ENCODE measurements at places on chromosomes 7 and 10.

DNA sequence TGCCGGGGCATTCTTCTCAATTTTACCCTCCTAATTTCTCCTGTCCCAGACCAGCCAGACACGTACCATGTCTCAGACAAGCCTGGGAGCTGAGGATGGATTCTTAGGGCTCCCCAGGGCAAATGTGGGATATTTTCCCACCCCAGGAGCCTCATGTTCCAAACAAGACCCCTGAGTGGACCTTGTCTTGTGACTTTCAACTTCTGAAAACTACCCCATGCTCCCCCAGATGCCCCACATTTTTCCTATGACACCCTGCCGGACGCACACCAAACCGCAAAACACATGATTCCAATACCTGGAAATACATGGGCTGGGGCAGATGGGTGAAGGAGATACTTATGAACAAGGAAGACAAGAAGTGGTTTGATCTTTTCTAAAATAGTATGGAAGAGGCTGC lies 874 bp downstream of the GIMAP5 start:
- DNase-seq, result no peak

GRCh38 chr10:133067149-133068105 lies 20.3 kb upstream of the ADGRA1 start:
- DNase-seq, result no peak

- DNase-seq, result no peak
Observed at GRCh38 chr10:31272841-31273240, 46.2 kb upstream of the ZEB1 start.

DNA sequence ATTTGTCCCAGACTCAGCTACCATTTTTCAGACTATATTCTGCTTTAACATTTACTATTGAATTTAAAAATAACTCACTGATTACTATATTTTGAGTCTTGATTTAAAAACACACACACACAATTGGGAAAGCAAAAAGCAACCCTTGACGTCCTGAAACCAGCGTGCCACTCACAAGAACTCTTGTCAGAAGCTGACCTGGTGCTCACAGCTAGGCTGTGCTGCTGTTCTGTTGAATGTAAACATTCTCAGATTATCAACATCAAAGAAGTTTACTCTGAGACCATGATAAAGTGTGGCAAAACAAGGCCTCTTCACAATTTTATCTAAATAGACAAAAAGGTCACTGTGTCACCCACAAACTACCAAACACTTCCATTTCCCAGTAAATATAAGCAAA lies 62.6 kb upstream of the CACNA2D1 start:
- no peak for DNase-seq

- DNase-seq, result peak; percentile 33
Observed at GRCh38 chr7:35691827-35692307, 3.1 kb downstream of the HERPUD2 start.

GRCh38 chr10:75115137-75115536 lies 3.7 kb downstream of the SAMD8 start:
- no peak for DNase-seq

DNA sequence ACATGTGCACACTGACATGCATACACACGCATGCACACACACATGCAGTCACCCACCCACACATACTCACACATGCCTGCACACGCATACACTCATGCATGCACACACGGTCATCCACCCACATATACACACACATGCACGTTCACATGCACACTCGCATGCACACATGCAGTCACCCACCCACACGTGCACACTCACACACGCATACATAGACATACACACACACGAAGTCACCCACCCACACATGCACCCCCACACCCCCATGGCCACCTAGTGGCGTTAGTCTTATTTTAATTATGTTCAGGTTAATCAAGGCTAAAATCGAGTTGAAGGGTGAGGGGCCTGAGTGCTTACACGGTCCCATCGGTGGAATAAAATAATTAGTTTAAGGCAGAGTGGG lies 96.8 kb downstream of the DNAJB6 start:
- no peak for DNase-seq

- DNase-seq, result no peak
Observed at GRCh38 chr7:132087421-132087820, 488.8 kb downstream of the PLXNA4 start.

- no peak for DNase-seq
Observed at GRCh38 chr10:70602665-70603448, at the start of gene PRF1. Gene PRF1 (minus strand): TSS chr10:70602741. CDS start chr10:70600902, 1,839 bp downstream.

- no peak for DNase-seq
Observed at GRCh38 chr7:116933465-116933864, 19.8 kb upstream of the ST7 start.

- no peak for DNase-seq
Observed at GRCh38 chr10:47189802-47190201, 110.2 kb upstream of the GDF10 start.

DNA sequence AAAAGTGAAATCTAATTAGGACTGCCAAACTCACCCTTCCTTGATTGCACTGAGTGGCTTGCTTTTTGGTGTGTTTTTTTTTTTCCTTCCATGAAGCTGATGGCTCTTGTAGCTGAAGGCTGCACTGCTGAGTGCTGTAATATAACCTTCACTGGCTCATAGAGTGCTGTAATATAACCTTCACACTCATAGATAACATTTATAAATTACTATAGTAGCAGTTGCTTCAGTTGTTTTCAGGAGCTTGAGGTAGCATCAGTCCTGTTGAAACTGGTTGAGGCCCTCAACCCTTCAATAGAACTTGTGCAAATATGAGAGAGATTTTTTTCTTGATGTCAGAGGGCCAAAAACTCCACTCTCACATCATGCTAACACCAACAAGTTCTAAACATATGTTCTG lies 404.9 kb upstream of the MBL2 start:
- DNase-seq, result no peak

DNA sequence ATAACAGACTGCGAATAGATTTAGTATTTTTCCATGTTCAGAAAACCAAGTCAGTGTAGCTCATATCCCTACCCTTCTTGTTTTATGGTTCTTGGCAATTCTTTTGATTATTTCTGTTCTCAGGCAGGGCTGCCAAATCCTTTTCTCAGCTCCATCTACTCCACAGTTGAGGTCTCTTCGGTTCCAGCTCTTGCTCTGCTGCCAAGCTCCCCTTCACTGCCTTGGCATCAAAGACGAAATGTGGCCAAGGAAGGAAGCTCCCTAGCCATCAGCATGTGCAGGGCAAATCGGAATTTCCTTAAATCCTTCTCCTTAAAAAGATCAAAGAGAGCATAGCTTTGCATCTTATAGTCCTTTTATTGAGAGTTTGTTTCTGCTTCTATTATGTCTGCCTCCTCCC lies 116.4 kb upstream of the NOBOX start:
- no peak for DNase-seq

DNA sequence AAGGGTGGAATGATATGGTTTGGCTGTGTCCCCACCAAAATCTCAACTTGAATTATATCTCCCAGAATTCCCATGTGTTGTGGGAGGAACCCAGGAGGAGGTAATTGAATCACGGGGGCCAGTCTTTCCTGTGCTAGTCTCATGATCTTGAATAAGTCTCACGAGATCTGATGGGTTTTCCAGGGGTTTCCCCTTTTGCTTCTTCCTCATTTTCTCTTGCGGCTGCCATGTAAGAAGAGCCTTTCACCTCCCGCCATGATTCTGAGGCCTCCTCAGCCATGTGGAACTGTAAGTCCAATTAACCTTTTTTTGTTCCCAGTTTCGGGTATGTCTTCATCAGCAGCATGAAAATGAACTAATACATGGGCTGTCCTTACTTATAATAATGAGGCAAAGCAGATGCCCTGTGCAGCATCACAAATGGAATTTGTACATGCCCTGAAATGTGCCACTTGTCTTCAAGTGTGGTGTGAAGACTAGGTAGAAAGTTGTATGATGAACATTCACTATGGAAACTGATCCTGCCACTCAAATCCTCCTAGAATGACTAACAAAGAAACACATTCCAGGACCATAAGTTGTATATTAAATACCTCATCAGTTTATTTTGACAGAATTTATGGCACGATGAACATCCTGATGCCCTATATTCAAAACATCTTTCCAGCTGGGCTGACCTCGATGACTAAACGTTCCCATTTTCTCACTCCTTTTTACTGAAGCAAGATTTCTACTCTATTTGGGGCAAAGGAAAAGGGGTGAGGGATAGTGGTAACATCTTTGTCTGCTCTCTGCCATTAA lies 122.8 kb upstream of the CTTNBP2 start:
- DNase-seq, result no peak

GRCh38 chr7:84614821-84615501 lies 420.4 kb upstream of the SEMA3A start:
- no peak for DNase-seq

GRCh38 chr7:109178342-109178741 lies 608.7 kb downstream of the DNAJB9 start:
- DNase-seq, result no peak

GRCh38 chr10:67141300-67141699 lies 215.5 kb downstream of the LRRTM3 start:
- DNase-seq, result no peak

- DNase-seq, result no peak
Observed at GRCh38 chr7:27955011-27955410, 215.0 kb downstream of the TAX1BP1 start.

Data from HEK293T (cell line).